ENCODE measurements at places on chromosomes 1 and 21.

- DNase-seq, result no peak
Measured at GRCh38 chr1:70760154-70760553, 287.5 kb downstream of the PTGER3 start.

- no peak for DNase-seq
Measured at GRCh38 chr1:215256936-215257679, 174.6 kb downstream of the KCNK2 start.

DNA sequence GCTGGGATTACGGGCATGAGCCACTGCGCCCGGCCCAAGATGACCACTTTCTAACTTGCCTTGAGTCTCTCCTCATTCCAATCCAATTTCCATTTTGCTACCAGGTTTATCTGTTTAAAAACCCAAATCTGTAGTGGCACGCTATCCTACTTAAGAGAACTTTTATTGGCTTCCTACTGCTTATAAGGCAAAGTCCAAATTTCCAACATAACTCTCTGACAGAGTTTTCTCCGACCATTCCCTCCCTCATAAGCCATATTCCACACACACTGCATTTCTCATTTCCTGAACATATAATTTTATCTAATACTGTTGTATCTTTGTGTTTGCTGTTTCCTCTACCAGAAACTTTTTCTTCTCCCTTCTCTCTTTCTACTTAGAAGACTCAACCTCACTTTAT, 15.3 kb downstream of the SF3A3 start:
- DNase-seq, result no peak

DNA sequence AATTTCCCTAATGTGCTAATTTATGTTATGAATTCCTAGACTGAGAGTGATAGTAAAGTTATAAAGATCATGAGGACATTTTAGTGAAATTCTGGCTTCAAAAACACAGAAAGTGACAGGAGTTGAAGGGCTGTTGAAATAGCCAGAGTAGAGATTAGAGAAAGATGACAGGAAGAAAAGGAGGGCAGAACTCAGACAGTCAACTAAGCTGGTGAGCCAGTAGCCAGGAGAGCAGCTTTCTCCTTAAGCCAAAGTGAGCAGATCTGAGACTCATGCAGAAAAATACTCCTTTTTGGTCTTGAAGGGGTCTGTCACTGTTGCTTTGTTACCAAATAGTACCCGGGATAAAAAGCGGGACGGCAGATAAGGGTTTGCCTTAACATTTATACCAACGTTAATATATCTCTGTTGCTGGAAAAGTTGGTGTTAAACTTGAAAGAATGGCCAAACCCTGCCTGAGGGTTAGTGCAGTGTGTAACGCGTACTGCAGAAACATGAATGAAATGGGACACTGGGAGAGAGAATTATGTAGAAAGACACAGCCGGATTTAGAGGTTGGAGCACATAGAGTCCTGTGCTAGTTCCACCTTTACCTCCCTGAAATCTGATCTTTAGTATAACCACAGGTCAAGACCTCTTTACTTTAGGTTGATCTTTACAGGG, 12.8 kb downstream of the AHCYL1 start:
- DNase-seq, result no peak

DNA sequence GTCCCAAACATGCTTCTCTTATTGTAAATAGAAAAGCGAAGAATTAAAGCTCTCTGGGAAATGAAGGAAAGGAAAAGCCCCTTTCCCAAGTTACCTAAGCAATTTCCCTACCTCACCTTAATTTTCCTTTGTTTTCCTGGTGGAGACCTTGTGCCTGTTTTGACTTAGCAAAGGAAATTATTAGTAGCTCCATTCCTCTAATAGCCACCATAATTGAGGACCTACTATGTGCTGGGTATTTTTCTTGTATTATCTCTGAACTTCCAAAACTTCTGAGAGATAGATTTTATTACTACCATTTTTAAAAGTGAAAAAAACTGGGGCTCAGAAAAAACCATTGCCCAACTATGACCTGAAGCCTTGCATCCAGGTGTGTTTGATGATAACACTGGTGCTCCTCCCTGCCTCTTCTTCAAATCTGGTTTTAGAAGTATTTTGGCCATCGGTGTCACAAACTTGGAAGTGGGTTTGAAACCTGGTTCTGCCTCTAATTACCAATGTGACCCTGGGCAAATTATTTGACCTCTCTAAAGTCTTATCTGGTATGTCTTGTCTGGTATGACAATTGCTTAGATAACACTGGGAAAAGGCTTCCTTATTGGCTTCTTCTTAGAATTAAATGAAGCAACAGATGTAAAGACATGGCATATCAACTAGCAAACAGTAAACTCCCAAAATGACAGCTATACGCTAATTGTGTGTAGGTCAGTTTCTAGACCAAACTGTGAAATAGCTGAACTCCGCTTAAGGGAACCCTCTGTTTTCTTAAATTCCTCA, 39.5 kb downstream of the BCL9 start:
- no peak for DNase-seq

GRCh38 chr1:51491166-51491981, 27.7 kb downstream of the EPS15 start:
- no peak for DNase-seq

Measured in T-helper 17 cell (primary cell).